ENCODE measurements at places on chromosomes 1 and 21. TPM values are rescaled to one million over a fixed set of nuclear protein-coding genes. Genes with fewer than 3 reads are reported as not detected.

Gene EPS8L3
- not detected for total RNA-seq

Gene UAP1
- 55.7 TPM for total RNA-seq

Gene PDZK1IP1
- total RNA-seq, result 1.0 TPM

Gene RIPK4
- total RNA-seq, result 8.8 TPM

Gene SEMA4A
- total RNA-seq, result 12.1 TPM

Gene S100A5
- not detected for total RNA-seq

Gene COL11A1
- 239 TPM for total RNA-seq

Gene PCNX2
- 21.3 TPM for total RNA-seq

Gene OR2T33
- total RNA-seq, result not detected

Gene C1orf141
- 1.3 TPM for total RNA-seq

Gene TRNP1
- 20.7 TPM for total RNA-seq

Gene PRDM16
- 13.5 TPM for total RNA-seq

Gene ZNF648
- 0.71 TPM for total RNA-seq

Gene KCNK2
- 3.5 TPM for total RNA-seq

Gene CD52
- total RNA-seq, result not detected

Gene SYPL2
- total RNA-seq, result 5.3 TPM

Gene SH2D2A
- 0.27 TPM for total RNA-seq

Gene CYP4A22
- total RNA-seq, result not detected

Gene CLDN14
- not detected for total RNA-seq

Measured in camera-type eye (tissue), 1 donor.